ENCODE measurements at places on chromosomes 3 and 15.

GRCh38 chr15:67807836-67808235 is 17.5 kb upstream of the SKOR1 start:
- no peak for DNase-seq

GRCh38 chr3:127816783-127817405 is 5.4 kb downstream of the MGLL start:
- no peak for DNase-seq

GRCh38 chr3:71579935-71580406 is 3.6 kb downstream of the FOXP1 start:
- no peak for DNase-seq

DNA sequence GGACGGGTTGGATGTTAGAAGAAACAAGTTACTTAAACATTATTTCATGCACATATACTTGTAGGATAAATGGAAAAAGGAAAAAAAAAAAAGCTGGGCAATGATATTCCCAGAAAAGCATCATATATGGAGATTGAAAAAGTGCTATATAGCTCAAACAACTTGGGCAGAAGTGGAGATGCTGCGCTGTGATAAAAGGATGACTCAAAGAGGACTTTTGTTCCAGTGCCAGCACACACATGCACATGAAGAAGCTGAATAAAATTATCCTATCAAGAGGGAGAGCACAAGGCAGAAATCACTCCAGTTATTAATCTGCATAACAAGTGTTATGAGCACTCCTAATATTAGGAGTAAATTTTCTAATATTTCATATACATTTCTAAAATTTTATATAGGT is 30.9 kb downstream of the FRMD4B start:
- DNase-seq: no peak

DNA sequence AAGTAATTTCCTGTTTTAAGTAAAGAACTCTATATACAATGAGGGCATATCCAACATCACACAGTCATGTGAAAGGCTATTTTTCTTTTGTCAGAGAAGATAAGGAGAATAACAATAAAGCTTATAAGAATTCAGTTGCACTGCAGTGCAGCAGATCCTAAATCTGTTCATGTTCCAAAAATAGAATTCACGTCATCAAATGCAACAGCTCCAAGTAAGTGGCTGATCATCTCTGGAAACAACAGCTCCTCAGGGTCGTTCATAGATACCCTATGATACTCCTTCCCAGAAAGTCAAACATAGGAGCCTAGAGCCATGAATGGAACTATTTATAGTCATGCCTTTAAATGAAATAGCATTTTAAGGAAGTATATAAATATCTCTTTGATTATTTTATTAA is 100.2 kb downstream of the FMN1 start:
- DNase-seq: no peak

DNA sequence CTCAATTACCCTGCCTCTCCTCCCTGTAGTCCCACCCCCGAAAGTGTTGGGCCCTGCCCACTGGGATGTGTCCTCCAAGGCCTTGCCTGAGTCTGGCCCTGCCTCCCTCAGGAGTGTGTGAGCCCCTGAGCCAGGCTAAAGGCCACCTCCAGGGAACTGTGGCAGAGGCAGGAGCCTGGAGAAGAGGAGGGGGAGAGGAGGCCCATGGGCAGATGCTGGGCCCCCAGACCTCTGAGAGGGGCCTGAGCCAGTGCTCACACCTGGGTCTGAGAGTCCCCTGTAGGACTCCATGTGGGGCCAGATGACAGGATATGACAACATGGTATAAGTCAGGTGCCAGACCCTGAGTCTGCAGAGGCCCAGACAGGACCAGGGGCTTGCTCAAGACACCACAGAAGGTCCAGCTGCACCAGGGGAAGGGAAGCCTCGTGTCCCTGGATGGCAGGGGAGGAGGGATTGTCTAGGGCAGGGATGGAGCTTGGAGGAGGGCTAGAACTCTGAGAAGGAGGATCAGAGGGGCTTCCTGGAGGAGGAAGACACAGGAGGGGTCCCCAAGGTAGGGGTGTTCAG is 217.9 kb downstream of the TBC1D2B start:
- DNase-seq: no peak

DNA sequence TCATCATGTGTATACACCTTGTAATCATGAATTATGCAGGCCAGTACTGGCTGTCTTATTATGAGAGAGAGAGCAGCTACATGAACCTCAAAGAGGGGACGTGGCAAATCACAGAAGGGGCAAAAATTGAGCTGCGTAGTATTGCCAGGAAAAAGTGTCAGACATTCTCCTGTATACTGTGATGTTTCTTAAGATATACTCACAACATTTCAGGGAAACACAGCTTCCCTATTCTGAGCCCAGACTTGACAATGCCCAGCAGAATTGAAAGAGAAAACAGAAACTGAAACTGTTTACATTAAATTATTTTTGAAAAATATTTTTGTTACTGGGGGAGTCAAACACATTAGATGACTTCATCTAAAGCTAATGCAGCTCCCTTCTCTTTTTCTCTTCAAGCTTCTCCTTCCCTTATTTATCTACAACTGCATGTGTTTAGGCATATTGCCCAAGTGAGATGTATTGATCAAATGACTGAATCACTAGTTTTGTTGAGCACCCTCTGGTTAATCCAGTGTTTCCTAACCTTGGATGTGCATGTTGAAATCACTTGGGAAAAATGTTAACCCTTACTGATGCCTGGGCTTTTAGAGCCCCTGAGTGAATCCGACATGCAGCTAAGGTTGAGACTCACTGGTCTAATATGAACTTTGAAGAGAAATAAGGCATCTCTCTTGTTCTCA is 39.5 kb downstream of the CADPS start:
- no peak for DNase-seq
